Amygdala (tissue), 56 donors: ENCODE measurements at places on chromosomes 1 and 21.

GRCh38 chr1:246815693-246816270 is 91.6 kb downstream of the SCCPDH start:
- DNase-seq: no peak

- no peak for DNase-seq
These were observed 708 bp downstream of the PRDM2 start for GRCh38 chr1:13700521-13701270.

DNA sequence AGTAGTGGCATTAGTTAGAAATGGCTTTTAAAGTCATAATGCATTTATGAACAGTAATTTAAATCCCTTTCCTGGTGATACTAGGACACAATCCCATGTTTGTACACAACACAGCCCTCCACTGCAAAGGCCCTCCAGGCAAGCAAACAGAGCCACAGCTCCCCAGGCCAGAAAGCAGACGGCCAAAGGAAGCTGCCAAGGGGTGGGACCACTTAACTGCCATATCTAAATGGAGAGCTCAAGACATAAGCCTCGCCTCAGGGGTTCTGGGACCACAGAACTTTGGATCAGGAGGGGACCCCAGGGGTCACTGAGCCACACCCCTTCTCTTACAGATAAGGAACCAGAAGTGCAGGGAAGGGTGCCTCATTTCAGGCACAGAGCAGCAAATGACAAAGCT is 189.7 kb downstream of the KCNH1 start:
- DNase-seq: no peak

DNA sequence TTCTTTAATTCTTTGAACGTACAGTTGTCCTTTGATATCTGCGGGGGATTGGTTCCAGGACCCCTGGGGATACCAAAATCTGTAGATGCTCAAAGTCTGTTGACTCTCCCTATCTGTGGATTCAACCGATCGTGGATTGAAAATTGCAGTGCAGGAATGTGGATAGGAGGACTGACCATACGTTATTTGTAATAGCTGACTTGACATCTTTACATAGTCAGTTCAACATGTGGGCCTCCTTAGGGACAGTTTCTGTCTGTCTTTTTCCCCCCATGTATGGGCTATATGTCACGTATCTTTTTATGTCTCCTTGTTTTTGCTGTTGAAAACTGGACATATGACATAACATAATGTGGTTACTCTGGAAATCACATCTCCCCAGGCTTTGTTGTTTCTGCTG is 204.9 kb downstream of the DYRK1A start:
- no peak for DNase-seq

GRCh38 chr1:161914595-161914994 is 109.1 kb downstream of the OLFML2B start:
- no peak for DNase-seq

DNA sequence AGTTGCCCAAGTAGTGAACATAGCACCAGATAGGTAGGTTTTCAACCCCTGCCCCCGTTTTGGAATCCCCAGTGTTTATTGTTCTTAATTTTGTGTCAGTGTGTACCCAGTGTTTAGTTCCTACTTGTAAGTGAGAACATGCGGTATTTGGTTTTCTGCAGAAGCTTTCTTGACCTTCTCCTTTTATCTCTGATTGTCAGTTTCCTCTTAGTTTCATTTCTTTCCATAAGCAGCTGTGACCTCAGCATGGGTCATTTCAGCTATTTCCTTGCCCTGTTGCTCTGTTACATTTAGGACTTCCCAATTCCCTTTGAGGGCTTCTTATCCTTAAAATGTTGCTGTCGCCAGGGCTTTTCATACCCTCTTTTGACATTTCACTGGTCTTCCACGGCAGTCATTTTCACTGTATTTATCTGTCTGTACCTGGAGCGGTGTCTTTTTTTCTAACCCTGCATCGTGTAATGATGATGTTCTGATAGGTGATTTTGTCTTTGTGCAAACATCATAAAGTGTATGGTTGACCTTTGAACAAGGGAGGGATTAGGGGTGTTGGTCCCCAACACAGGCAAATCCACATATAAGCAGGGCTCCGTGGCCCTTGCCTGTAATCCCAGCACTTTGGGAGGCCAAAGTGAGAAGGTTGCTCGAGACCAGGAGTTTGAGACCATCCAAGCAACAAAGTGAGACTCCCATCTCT is 15.0 kb downstream of the ITSN1 start:
- no peak for DNase-seq

- no peak for DNase-seq
These were observed 60.3 kb upstream of the GREM2 start for GRCh38 chr1:240672132-240672811.

DNA sequence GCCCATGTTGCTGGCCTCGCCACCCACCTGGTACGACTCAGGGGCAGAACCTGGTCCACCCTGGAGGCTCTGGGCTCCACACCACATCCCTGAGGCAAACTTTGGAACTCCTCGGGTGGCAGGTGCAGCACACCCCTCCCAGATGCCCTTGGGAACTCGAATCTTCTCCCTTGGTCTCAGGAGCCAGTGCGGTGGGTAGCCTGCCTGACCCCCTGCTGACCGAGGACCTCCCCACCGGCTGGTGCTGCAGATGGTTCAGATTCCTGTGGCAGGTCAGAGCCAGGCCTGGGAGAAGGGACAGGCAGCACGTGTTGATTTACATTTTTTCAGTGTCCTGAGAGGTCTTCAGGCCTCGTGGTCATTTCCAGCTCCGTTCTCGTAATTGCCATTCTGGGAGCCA is 6.3 kb upstream of the CFAP410 start:
- DNase-seq: no peak

- DNase-seq: peak; percentile 25
These were observed 4.1 kb upstream of the GRIK3 start for GRCh38 chr1:37038227-37039093.

DNA sequence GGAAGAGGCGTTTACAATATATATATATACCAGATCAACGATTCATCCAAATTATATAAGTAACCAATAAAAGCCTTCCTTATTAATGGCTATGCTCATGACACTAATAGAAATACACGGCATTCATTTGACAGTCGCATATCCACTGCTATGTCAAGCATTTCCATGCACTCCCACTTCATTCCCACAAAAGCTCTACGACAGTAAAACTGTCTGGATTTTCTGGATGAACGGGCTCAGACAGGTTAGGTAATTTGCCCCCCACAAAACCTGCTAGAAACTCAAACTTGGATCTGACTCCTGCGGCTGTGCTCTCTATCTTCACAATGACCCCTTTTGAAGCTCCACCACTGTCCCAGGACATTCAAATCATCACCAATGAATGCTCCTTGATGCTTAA is 11.4 kb downstream of the DNAJC11 start:
- DNase-seq: no peak

DNA sequence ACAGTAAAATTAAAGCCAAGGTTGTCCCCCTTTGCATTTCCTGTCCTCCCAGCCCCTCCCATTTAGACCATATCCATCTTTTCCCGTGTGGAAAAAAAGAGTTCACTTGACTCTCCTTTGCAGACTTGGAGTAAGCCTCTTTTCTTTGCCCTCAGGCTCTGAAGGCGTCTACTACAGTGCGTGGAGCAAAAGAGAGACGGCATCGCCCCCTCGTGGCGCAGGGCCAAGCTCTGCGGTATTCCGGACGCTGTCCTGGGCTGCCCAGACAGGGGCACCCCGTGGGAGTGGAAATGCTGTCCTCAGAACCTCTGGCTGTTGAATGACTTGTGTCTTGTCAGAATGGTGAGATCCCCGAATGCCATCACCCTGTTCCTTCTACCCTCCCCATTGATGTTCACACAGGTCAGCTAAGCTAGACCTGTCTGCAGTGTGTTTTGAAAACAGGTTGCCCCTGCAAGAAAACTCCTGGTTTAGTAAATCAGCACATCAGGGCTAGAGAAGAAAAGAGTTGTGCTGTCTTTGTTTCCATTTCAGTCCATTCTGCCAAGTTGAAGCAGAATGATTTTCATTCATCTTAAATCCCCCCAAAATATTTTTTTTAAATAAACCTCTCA is 12.3 kb upstream of the GJA8 start:
- no peak for DNase-seq

DNA sequence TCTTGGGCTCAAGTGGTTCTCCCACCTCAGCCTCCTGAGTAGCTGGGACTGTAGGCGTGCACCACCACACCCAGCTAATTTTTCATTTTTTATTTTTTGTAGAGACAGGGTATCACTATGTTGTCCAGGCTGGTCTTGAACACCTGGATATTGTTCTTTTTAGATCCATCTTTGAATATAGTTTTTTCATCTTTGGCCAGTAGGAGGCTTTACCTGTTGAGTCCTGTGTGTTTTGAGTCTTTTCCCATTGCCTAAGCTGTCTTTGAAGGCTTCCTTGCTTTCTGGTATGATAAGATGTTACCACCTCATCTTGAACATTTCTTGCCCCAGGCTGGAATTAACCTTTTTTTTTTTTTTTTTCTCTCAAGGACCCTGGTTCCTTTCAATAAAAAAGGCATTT is 387.8 kb upstream of the RUNX1 start:
- no peak for DNase-seq

GRCh38 chr21:46080171-46081021 is 17.5 kb upstream of the COL6A2 start:
- peak; percentile 62 for DNase-seq

GRCh38 chr1:93448983-93449804 is 1.3 kb downstream of the FNBP1L start:
- DNase-seq: no peak

- no peak for DNase-seq
These were observed 12.6 kb downstream of the ETV3L start for GRCh38 chr1:157087030-157087429.

GRCh38 chr21:34807146-34807880 is 138.5 kb downstream of the CLIC6 start:
- DNase-seq: no peak

DNA sequence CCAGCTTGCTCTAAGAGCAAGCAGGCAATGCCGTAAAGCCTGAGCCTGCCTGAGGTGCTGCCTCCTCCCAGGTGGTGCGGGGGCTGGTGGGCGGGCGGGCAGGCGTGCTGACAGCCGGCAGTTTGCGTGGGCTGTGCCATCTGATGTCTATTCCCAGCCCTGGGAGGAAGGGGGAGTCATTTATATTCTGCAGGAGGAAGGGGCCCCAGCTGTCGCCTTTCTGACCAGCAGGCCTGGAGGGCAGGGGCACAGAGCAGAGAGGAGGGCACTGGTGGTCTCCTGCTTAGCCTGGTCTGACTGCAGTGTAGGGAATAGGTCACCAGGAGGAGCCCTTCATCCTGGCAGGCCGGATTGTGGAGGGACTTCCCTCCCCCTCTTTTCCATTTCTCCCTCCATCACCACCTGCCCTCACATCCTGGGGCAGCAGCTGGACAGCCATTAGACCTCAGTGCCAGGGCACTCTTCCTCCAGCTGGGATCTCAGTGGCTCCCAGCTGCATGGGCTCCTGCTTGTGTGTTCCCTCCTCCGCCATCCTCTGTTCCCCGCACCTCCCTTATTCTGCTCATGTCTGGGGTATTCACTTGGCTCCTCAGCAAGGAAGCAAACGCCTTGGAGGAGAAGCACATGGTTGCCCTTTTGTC is 4.4 kb downstream of the CYB561D1 start:
- peak; percentile 34 for DNase-seq

- DNase-seq: no peak
These were observed 651.0 kb downstream of the SMYD3 start for GRCh38 chr1:245855846-245856730.

DNA sequence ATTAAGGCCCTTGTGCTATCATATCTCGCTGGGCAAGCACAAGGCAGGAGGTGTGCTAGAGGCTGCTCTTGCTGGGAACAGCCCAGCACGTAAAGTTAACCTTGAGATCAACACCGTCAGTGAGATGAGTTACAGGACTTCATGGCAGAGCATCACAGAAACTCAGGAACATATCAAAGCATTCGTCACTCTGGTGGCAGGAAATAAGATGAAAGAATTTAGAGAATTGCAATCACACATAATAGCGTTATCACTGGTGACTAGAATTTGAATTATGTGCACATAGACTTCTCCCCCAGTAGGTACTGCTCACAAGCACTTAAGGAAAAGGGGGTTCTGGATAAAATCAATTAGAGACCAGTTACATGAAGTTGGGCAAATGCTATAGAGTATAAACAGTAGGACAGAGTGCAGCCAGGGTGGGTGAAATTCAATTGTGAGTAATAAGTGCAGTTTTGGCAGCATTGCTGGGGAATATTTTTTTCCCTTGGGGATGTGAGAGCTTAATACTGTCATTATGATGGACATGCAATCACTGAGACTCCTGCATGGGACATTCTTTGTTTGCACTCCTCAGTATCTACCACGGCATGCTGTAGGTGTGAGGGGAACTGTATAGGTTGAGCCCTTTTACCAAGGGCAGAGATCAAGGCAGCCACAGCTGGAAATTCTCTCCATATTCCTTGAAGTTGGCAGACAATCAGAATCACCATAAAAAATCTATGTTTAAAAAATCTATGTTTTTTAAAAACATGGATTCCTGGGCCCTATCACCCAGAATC is 44.2 kb upstream of the ARHGAP29 start:
- no peak for DNase-seq

DNA sequence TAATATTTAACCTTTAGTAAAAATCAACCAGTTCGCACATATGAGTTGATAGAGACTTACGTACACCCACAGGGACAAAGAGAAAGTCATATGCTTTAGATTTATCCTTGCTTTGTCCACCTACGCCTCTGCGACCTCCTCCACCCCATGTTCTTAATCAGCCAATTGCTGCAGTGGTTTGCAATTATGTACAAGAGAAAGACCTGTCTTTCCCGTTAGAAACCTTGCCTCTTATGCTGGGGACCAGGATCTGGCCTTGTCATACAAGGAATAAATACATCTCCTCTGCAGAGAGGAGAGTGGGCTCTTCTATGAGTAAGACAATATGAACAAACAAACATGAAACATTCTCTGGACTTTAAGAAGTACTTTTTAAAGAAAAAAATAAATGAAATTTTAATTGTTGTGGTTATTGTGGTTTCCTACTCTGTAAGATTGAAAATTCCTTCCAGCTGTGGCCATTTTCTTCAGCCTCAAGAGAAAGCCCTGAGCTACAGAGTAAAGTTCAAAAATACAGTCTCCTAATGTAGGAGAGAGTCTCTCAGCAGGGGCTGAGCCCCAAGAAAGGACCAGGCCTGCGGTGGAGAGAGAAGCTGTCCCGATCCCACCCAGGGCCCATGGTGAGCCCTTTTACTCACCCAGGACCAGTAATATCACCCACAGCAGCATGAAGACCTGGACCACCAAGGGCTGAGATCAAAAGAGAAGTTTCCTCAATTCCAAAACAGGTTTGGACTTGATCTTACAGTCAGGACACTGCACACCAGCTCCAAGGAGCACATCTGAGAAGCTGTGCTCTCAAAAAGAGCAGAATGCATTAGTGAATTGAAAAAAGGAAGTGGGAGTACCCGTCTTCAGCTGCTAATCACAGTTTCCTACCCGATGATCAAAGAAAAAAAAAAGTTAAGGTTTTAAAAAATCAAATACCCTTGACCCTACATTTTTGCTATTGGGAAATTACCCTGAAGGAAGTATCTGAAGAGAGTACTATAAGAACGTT is at the start of gene FCRL5:
TSS of gene FCRL5 (minus strand) at position 822 of the 1,000 bp plus-strand sequence. CDS start at position 669, 153 bp downstream.
- DNase-seq: no peak
